Umbilical cord (tissue), 2 donors: ENCODE measurements at places on chromosomes 3 and 15. TPM values are rescaled to one million over a fixed set of nuclear protein-coding genes. Genes with fewer than 3 reads are reported as not detected.

DNA sequence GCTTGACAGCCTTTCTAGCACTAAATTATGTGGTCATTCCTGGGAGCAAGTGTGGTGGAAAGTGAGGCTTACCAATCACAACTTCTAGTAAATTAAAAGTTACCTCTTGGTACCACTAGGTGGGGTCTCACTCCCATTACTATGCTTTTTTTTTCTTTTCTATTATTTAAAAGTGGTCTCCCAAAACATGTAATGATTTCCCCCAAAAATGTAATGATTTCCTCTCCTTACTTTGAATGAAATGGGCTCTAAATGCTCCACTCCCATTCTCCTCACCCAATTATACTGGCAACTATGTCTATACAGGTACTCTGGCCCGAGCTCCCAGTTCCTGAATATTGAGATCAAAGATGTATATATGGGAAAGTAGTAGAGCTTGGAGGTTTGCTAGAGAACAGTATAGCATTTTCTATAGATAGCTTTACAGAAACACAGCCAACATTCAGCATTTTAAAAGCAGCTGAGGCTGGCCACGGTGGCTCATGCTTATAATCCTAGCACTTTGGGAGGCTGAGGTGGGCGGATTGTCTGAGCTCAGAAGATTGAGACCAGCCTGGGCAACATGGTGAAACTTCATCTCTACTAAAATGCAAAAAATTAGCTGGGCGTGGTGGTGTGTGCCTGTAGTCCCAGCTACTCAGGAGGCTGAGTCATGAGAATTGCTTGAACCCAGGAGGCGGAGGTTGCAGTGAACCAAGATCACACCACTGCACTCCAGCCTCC is 70.9 kb downstream of the DCUN1D1 start:
- DNase-seq = no peak

- no peak for DNase-seq
Observed at GRCh38 chr3:82085851-82086475, 324.5 kb upstream of the GBE1 start.

DNA sequence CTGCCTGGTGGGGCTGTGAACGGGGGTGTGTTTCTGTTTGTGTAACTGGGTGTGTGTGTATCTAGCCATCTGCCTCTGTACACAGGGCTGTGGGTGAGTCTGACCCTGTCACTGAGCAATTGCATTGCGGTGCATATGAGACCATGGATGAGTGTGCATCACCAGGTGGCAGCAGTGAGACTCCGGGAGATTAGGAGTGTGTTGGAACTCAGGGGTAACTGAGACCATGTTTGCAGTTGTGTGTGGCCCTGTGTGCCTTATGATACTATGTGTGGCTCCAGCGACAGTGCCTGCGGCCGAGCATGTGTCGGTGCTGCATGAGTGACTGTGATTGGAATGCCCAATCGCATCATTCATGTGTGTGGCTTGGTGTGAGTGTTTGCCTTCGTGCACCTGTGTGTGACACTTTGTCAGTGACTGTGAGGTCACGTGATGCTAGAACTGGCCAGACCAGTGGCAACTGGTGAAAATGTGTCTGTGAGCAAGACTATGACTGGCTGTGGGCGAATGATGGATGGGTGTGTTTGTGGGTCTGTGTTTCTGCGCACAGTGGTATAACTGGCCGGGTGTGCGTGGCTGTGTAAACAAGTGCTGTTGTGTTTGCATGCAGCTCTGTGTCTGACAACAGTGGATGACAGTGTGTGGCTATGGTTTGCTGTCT is 14.0 kb downstream of the VILL start:
- peak; percentile 57 for DNase-seq

DNA sequence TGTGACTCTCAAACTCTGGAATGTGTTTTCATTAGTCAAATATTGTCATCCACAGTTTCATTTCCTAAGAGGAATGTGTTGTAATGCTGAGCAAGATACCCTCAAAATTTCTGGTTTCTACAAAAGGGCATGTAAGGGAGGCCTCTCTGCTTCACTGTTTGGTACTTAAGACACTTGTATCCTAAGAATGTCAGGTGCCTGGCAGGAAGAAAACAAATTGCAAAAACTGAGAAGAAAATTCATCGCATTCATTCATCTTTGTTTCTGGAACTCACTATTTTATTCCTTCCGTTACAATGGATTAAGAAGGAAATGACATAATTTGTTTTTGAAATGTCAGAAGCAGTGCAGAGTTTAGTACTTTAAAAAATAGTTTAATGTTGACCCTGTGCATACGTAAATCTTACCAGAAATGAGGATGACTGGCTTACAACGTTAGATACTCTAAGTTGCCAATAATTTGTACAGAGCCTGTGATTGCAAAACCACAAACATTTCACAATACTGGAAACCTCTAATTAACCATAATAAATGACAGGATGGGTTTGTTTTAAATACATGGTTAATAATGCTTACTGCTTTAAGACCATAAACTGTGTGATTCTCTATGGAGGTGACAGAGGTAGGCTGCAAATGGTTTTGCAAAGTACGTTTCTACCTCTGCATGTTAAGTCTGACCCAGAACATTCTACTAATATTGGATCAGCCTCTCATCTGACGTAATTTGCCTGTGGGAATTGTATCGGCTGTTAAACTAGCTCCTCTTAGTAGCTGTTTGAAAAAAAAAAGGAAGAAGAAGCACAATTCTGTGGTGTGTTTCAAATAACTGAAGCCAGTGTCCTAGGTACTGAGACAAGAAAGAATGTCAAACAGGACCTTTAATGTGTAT is 477.8 kb downstream of the RBMS3 start:
- peak; percentile 25 for DNase-seq

GRCh38 chr3:172334671-172335207 is 113.5 kb downstream of the GHSR start:
- no peak for DNase-seq

GRCh38 chr3:70916375-70917055 is 604.1 kb upstream of the MDFIC2 start:
- peak; percentile 29 for DNase-seq

GRCh38 chr15:39501366-39502081 is 79.4 kb upstream of the THBS1 start:
- no peak for DNase-seq

- DNase-seq = peak; percentile 31
Observed at GRCh38 chr3:13414040-13414729, 5.9 kb downstream of the NUP210 start.

DNA sequence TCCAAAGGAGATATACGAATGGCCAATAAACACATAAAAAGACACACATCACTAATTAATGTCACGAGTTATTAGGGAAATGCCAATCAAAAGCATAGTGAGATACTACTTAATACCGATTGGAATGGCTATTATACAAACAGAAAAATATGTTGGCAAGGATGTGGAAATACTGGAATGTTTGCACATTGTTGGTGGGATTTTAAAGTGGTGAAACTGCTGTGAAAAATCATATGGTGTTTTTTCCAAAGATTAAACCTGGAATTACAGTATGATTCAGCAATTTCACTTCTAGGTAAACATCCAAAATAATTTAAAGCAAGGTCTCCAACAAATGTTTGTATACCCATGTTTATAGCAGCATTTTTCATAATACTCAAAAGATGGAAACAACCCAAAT is 765.5 kb downstream of the VGLL3 start:
- DNase-seq = no peak

GRCh38 chr3:12396471-12396870 is 87.8 kb upstream of the TSEN2 start:
- no peak for DNase-seq

GRCh38 chr3:120516136-120516535 is 65.3 kb upstream of the FSTL1 start:
- DNase-seq = peak; percentile 72

DNA sequence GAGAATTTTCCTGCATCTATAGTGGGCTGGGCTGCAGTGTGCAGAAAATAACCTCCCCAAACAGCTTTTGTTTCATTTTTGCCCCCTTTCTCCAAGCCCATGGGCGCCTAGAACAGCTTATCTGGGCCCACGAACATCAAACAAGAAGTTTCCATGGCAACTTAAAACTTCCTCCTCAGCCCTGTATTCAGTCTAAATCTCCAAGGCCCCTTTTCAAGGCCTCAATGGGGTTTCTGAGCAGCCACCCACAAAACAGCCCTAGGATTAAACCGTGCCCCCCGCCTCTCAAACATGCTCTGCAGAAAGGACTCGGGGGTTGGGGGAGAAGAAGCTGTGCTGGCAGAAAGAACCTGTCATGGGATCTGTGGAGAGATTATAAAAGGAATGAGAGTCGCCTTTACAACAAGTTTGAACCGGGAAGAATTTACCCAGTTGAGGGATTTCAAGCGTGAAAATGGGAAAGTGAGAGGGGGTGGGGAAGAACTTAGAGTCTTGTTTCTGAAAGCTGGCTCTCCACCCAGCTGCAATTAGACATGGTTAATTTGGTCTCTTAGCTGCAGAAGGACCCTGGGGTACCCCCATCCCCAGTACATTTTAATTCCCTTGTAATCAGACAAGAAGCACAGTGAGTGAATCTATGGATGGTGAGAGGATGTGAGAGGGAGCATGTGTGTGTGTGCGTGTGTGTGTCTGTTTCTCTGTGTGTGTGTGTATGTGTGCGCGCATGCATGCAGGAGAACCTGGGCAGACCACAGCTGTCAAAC is 4.3 kb upstream of the FAM107A start:
- DNase-seq = peak; percentile 39

- DNase-seq = no peak
Observed at GRCh38 chr3:10253731-10254130, 5.5 kb downstream of the TATDN2 start.

- DNase-seq = peak; percentile 15
Observed at GRCh38 chr3:11808231-11808630, 38.5 kb downstream of the TAMM41 start.

DNA sequence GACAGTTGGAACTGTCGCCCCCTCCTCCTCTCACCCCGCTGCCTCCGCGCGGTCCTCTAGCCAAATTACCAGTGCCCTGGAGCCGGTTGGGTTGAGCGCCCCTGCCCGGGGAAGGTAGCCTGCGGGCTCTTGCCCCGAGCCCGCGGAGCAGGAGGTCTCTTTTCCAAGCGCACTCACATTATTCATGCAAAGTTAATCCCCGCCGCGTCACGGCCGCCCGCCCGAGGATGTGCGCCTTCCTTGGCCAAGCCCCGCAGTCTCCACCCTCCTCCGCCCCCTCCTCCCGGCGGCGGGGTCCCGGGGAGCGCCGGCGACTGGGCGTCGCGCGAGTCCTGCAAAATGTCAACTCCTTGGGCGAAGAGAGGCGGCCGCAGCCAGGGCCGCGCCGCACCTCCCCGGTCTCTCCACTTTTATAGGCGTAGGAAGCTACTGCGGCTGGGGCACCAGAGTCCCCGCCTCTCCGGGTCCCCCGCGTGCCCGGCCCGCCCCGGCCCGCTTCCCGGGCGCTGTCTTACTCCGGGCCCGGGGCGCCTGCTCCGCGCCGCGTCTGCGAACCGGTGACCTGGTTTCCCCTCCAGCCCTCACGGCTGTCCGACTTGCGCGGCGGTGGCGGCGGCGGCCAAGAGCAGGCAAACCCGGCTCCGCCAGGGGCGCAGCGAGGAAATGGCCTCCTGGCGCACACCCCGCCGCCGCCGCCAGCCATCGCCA is at the start of gene THRB:
THRB (minus strand) TSS at position 233 of the 708 bp plus-strand sequence.
- DNase-seq = peak; percentile 66

GRCh38 chr15:40550341-40551037 is 14.4 kb downstream of the CCDC32 start:
- peak; percentile 28 for DNase-seq

DNA sequence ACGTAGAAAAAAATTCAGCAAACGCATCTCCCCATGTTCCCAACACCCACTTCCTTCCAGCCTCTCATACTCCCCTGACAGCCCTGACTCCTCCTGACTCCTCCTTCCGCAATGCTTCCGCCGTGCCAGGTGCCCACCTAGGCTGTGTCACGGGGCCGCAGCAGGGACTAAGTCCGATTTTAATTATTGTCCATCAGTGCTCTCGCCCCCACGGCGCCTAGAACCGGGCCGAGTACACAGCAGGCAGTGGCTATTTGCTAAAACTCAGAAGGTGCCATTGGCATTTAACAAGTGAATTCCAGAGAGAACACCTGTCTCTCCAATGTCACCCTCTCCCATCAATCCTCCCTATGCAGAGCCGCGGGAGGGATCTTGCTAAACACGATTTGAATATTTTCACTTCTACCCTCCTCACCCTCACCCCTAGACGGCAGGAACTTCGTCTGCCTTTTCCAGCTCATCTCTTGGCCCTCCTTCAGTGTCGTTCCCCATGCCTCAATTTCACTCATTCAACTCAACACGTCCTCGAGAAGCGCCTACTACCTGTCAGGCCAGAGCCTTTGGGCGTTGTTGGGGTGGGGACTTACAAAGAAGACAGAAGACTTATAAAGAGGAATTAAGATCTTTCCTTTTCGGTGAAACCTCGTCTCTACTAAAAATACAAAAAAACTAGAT is 11.5 kb upstream of the SHF start:
- peak; percentile 56 for DNase-seq

GRCh38 chr3:122245513-122246174 is 62.2 kb downstream of the CASR start:
- no peak for DNase-seq

GRCh38 chr3:156416846-156417558 is 137.9 kb downstream of the SSR3 start:
- DNase-seq = peak; percentile 96

- DNase-seq = no peak
Observed at GRCh38 chr3:16203671-16204629, 29.5 kb downstream of the GALNT15 start.

DNA sequence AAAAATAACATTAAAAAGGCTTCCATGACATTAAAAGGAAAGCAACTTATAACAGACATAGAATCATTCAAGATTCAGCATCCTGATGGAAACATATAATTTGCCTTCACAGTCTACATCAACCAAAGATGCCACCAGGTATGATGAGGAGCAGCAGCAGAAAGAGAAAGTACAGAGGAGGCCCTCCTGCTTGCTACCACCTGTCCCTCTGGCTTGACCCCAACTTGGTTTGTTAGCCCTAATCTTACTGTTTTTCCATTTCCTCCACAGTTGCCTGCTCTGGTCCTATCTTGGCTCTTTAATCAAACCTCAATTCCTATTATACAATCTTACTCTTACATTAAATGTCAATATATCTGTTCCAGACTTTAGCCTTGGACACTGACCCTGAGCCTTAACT is 171.3 kb downstream of the DPH6 start:
- no peak for DNase-seq

DNA sequence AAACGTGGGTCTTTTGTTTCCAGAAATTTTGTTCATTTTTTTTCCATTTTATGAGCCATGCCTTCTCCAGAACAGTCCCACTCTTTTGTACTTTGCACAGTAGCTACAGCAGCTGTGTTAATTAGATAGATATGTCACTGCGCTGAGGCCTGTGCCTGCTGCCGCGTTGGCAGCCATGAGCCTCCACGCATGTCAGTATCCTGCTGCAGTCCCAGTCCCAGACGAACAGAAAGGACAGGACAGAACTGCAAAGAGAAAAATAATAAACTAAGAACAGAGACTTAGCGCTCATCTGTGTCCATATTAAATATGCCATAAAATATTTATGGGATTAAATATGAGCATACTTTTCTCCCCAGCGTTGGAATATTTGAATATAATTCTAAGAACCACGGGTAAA is 442.4 kb upstream of the RARB start:
- DNase-seq = no peak

SMCO1 gene
- total RNA-seq = not detected

CCR8 gene
- total RNA-seq = 18.3 TPM

CCDC71 gene
- total RNA-seq = 7.0 TPM

CORO2B gene
- total RNA-seq = 0.72 TPM

ACKR2 gene
- total RNA-seq = 10.4 TPM
